ENCODE measurements at places on chromosomes 7 and 10. TPM values are rescaled to one million over a fixed set of nuclear protein-coding genes. Genes with fewer than 3 reads are reported as not detected.

FOXL3 gene
- not detected for total RNA-seq

ATOH7 gene
- not detected for total RNA-seq

ARHGAP19 gene
- 54.4 TPM for total RNA-seq

CPN1 gene
- not detected for total RNA-seq

IL15RA gene
- 22.1 TPM for total RNA-seq

UCN3 gene
- total RNA-seq = not detected
